ENCODE measurements at places on chromosomes 7 and 10.

- DNase-seq = no peak
Observed at GRCh38 chr7:94971051-94971867, 63.9 kb downstream of the PPP1R9A start.

DNA sequence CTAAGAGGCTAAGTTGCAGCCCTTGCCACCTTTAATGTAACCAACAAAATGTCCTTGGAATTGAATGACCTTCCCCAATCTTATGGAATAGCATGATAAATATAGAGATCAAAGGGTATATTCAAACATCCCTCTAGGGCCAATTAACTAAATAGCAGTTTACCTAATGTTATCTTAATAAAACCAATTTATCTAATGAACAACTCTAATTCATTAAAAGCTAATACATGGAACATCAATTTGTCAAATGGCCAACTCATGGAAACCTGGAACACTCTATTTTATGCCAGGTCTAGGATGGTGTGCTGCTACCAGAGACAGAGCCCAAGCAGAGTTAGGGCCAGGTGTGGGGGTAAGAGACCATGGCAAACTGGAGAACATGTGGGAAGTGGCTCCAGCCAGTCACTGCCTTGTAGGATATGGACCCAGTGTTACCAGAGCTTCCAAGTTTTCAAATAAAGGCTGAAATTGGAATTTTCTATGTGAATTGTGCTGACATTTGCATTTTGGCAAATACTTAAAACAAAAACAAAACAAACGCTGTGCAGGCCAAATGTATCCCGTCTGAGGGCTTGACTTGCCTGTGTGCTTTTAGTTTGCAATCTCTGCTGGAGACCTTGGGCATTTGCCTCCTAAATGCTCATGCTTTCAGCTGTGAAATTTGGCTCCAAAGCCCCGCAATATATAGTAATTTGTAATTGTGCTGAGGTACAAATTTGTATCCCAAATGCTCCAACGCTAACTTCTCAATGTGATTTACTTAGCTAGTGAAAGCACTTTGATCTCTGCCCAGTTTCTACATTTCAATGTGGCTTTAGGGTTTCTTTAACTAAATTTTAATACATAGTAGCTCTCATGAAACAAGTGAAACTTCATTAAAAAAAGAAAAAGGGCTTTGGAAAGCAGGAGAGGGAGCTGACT lies 55.1 kb downstream of the CPED1 start:
- no peak for DNase-seq

DNA sequence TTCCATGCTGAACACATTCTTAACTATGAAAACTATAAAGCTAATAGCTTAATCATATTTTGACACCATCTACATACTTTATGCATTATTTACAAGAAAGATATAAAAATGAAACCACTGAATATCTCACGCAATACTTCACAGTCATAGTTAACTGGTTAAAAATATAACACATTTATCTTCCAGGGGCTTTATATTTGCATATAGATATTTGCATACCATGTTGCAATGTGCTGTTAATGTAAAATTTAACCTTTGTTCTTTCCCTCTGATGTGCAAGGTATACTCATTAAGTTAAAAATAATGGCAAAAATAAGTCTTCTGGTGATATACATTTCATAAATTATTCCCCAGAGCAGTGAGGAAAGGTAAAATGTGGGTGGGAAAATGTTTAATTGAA lies 76.9 kb upstream of the MGMT start:
- no peak for DNase-seq

DNA sequence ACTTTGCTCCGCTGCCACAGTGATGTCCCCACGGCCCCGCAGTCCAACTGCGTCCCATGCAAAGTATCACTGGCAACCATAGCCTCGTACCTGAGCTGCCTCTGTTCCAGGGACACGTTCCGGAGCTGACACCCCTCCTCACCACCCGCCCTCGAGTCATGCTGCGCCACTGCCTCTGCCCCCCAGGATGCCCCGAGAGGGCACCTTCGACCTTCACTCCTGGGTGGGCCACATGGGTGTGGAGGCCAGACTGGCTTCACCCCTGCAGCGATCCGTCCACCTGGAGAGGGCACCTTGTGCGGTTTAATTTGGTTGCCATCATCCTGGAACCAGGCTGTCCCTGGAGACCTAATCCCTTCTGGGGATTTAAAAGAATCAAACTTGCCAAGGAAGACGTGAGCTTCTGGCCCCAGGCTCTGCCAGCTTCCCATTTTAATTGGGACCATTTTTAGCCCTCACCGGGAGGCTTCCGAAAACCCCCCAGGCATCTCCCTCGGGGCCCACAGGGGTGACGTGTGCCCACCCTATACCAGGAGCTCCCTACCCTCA lies 19.2 kb upstream of the TNRC18 start:
- no peak for DNase-seq

- DNase-seq = no peak
Observed at GRCh38 chr10:128097783-128098182, 28.4 kb downstream of the MKI67 start.

DNA sequence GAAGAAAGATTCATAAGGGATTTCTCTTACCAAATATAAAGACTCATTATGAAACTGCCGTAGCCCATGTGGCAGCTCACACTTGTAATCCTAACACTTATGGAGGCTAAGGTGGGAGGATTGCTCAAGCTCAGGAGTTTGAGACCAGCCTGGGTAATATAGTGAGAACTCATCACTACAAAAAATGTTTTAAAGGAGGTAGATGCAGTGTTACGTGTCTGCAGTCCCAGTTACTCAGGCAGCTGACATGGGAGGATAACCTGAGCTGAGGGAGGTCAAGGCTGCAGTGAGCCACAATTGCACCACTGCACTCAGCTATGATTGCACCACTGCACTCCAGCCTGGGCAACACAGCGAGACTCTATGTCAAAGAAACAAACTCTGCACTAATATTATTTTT lies 18.1 kb upstream of the DNA2 start:
- DNase-seq = no peak

- no peak for DNase-seq
Observed at GRCh38 chr7:81676813-81677212, 93.0 kb downstream of the HGF start.

DNA sequence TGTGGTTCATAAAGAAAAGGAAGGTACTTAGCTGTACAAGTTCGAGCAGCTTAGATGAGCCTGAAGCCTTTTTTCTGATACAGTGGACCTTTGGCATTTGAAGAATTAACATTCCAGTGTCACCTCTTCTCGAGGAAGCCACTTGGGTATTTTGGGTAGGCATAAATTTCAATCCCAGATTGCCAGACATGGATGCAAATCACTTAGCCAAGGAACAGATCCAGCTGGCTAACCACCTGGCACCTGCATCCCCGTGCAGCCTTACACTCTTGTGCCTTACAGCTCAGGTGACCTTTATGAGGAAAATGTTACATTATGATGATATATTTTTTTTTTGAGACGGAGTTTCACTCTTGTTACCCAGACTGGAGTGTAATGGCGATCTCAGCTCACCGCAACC lies 16.0 kb upstream of the ATOH7 start:
- DNase-seq = no peak

GRCh38 chr10:8026349-8027259 lies 27.9 kb upstream of the GATA3 start:
- DNase-seq = no peak

GRCh38 chr10:22849077-22849805 lies 78.6 kb upstream of the ARMC3 start:
- no peak for DNase-seq

Data from hematopoietic multipotent progenitor cell (in vitro differentiated cells).